ENCODE measurements at places on chromosomes 1 and 21.

DNA sequence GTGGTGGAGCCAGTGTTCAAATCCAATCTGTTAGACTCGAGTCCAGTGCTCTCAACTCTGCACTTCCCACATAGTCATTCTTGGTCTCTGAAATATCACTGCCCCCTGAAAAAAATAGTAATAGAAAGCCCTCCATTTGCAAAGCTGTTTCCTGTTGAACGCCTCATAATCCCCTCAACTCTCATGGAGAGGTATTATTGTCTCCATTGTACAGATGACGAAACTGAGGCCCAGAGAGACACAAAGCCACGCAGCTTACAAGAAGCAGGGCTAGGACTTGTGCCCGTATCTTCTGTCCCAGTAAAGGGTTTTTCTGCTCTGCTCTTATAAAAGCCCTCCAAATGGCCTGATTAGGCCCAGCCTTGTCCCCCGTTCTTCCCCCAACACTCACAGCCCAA lies 6.2 kb upstream of the ARHGEF19 start:
- DNase-seq, result no peak

DNA sequence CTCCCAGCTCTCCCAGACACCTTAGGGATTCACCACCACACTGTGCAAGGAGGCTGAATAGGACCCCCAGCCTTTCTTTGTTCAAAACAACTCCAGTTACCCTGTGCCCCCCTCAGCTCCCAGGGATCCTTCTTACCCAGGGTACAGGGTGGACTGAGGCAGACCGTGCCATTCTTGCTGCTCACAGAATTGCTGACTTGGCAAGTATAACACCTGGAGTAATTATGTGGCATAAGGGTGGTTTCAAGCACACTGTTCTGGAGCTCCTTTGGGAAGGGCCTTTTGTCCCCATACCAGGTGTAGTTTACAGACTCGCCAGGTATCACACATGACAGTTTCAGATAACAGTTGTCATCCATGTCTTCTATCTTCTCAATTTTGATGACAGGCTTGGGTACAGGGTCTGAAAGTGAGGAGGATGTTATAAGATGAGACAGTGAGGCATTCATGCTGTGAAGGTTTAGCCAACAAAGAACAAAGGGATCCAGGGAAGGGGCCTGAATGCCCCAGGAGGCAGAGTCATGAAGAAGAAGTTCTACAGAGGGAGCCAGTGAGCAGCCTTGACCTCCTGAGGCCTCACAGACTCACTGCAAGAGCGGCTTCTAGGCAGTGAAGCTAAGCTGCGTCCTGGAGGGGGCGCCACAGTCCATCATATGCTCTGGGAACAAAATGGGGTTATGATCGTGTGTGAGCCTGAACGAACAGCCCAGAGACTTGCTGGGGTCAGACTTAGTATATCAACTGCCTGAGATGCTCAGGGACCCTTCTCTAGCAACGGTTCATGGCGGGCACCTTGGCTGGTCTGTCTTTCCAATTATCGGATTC lies 30.3 kb downstream of the CD48 start:
- DNase-seq, result peak; percentile 68

DNA sequence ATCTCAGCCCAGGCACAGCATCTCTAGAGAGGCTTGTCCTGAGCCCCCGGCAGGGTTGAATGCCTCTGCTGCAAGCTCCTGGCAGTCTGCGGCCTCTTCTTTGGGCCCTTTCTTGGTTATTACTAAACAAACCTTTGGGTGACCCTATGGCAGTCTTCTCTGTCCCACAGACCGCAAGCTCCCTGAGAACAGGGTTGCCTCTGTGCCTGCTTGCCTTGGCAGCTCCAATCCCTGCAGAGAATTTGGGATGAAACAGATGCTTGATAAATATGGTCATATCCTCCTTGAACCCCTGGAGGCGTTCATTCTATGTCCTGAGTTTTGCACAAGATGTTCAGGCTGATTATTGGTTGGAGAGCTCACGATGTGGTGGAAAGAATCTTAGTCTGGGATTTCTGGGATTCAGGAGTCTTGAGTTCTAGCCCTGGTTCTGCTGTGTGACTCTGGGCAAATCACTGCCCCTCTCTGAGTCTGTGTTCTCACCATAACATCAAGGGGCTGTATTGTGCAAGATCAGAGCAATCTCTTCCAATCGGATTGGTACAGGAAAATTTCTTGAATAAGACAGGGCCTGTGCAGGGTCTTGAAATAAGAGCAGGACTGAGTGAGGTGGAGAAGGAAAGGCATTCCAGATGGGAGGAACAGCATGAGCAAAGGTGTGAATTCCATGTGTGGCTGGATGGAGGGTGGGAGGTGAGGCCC lies 49.6 kb downstream of the EDN2 start:
- no peak for DNase-seq

DNA sequence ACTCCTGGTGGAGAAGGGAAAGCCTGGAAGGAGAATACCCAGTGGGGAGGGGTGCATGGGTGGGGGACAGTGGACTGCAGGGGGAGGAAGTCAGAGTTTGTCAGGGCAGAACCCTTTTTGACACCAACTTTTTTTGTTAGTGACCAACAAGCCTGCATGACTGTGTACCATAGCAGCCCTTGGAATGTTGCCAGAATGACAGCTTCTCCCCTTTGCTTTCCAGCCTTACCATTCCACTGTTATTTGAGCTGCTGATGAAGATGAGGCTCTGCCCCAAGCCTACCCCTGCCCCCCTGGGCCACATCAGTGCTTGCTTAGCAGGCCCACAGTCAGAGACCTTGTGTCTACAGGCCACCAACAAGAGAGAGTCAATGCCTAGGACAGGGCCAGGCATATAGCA lies 341.2 kb downstream of the HHAT start:
- DNase-seq, result no peak

GRCh38 chr1:245454051-245454450 lies 299.3 kb downstream of the KIF26B start:
- DNase-seq, result no peak
